Activated CD8-positive, alpha-beta memory T cell treated with anti-CD3 and anti-CD28 coated beads for 4 hours (primary cell): ENCODE measurements at places on chromosomes 3 and 15.
A peak's percentile ranks its signal among the peaks of the same experiment; 100 is the strongest.

GRCh38 chr3:13507247-13507569, 27.1 kb downstream of the HDAC11 start:
- DNase-seq = no peak

GRCh38 chr15:53461677-53462076, 297.8 kb downstream of the WDR72 start:
- no peak for DNase-seq

GRCh38 chr3:21273259-21274025, 477.6 kb downstream of the ZNF385D start:
- no peak for DNase-seq

DNA sequence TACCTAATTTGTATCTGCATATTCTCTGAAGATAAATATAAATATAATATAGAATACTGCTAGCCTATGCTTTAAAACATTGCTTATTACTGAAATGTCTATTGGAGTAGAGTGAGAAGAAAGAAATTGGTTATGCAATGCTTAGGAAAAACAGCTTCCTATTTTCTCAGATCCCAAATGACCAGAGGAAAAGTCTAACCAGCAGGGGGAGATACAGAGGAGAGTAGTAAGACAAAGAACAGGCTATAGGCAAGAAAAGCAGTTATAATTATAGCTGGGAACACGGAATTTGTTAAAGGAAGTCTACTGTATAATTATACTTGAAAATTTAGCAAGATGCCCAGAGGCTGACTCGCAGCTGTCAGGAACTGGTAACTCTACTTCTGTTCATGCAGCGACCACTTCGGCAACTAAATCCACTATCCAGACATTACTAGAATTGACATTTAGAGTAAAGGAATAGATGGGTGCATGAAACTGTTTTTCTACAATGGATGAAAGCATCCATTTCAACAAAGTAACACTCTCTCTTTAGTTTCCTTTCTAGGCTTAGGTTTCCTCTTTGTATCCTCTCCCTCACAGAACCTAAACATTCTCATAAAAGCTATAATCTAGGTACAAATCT, 97.2 kb downstream of the TBC1D5 start:
- DNase-seq = no peak

DNA sequence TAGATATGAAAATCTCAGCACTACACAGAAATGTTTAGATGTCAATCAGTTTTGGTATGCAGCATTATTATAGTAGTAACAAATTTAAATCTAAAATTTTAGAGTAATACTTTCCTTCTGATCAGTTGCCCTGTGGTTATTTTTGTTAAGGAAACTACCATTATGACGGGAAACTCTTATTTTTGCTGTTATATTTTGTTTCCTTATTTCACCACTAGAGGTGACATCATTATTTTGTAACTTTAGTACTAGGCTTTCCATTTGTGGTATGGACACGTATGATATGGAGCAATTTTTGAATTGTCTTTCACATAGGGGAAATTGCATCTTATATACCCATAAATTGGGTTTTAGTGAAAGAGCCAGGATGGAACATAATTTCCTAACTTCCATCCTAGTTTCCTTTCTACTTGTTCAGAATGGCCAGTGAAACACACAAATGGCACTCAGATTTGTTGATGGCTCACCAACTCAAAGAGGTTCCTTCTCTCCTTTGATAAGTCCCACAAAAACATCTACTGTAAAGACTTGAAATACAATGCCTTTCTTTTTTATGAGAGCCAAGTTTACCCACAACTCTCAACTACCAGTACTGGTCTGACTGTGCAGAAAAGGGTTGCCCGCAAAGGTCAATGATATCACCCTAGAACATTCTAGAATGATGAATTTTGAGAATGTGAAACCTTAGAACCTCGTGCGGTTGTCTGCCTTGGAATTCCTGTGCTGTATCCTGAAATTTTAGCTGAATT, 19.4 kb upstream of the PPP4R2 start:
- no peak for DNase-seq

GRCh38 chr3:172476347-172476746, 28.1 kb upstream of the GHSR start:
- no peak for DNase-seq

DNA sequence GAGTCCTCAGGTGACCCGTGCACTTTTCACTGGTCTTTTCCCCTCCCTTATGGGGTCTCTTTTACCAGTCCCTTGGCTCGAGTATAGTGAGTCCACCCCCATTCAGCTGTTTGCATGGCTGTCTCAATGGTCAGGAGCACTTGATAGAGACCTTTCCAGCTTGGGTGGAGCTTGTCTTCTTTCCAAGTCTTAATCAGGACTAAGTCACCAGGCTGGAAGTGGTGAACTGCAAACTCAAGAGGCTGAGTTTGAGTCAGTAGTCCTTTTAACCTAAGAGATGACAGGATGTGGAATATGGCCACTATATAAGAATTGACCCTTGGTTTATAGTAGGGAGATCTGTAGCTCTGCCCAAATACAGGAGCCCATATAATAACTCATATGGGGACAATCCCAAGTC, 279.7 kb downstream of the PYDC2 start:
- DNase-seq = no peak

- DNase-seq = peak; percentile 31
Observed at GRCh38 chr15:74955796-74956647, 550 bp downstream of the RPP25 start.

- no peak for DNase-seq
Observed at GRCh38 chr3:63441262-63441661, 163.2 kb downstream of the SYNPR start.

DNA sequence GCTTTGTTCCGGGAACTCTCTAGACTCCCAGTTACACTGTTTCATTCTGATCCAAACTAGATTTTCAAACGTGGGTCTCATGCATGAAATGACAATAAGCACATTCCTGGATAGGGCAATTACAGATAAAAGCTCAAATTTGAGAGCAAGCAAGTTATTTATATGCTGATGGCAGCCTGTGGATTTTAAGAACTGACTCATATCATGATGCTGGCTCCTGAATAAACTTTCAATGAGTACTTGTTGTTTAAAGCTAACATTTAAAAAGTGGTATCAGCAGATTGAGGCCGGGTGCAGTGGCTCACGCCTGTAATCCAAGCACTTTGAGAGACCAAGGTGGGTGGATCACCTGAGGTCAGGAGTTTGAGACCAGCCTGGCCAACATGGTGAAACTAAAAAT, 66.6 kb downstream of the LEO1 start:
- DNase-seq = no peak

DNA sequence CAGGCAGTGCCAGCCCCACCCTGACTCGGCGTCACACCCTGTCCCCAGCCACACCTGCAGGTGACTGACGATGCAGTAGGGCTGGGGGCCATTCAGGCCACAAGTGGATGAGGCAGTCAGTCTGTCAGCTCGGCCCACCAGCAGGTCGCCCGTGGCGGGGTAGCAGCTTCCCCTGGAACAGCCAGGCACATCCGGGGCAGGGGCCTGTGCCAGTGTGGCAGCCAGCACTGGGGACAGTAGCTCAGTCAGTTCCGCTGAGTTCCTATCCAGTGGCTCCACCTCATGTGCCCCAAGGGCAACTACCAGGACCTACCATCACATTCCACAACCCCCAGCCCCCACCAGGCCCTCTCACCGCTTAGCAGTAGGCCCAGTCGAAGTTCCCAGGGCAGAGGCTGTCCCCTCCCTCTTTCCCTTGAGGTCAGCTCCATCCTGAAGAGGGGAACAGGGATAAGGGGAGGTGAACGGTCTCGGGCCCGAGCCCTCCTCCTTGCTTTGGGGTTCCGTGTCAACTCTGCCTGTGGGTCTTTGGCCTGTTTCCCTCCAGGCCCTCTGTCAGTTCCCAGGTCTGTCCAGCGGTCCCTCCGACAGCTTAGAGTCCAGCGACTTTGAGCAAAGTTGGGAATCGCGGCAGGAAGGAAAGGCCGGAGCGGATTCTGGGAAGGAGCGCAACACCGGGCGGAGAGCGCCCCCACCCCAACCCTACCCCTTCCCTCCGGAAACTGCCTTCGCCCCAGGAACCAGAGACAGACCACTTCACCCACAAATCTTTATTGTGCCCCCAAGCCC, at the start of gene LAMB2:
LAMB2 (minus strand) TSS at position 614 of the 789 bp plus-strand sequence; CDS start at position 431, 183 bp downstream.
- no peak for DNase-seq

- DNase-seq = no peak
Observed at GRCh38 chr3:195769551-195769950, 42.2 kb downstream of the MUC4 start.

GRCh38 chr3:196651819-196652218, 12.3 kb downstream of the NRROS start:
- DNase-seq = no peak

- DNase-seq = no peak
Observed at GRCh38 chr15:52716536-52716935, 37.3 kb upstream of the ATOSA start.

GRCh38 chr3:150372722-150373121, 35.4 kb upstream of the TSC22D2 start:
- no peak for DNase-seq

DNA sequence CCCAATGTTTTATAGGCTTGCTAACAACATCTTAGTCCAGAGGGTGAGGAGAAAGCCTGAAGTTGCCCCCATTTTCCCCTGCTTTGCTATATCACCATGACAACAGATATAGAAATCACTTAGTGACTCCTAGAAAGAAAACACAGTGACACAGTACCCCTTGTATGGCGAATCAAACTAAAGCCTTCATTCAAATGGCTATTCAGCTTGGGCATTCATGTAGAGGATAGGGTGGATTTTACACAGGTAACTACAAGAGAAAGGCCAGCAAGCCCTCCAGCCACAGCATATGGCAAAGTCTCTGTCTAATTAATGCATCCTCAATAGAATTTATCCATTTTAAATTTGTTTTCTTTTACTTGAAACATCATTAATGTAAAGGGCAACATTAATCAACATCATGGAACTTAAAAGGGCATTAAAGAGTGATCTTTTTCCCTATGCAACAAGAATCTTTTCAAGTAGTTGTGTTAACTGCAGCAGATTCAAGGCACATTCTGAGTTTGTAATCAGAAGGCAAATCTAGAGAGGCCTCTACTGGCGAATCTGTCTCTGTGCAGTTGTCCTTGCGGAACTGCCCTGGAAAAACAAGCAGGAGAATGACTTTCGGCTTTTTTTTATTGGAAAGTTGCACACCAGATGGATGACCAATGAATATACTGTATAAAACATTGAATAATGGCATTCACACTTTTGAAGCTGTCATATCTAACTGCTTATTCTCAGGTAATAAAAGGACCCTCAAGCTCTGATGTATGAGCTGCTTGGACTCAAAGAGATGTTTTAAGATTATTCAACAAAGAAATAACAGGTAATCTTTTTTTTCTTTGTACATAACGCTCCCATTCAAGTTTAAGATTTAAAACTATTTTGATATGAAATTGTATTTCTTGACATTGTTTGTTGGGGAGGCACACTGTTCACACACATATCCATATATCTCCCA, 621.7 kb upstream of the AGTR1 start:
- DNase-seq = no peak
